Activated CD4-positive, alpha-beta T cell treated with anti-CD3 and anti-CD28 coated beads, Interleukin-2, amount 10 ng/mL, durations not matched to agents 7 days and 5 days (primary cell): ENCODE measurements at places on chromosomes 7 and 10.

- no peak for DNase-seq
These were observed 43.3 kb upstream of the ELN start for GRCh38 chr7:73984481-73985205.

GRCh38 chr10:13328126-13328525, 20.0 kb downstream of the SEPHS1 start:
- DNase-seq: no peak

GRCh38 chr10:101770331-101771215, 5.3 kb downstream of the FGF8 start:
- no peak for DNase-seq

GRCh38 chr10:73762915-73763314, 18.7 kb downstream of the SEC24C start:
- no peak for DNase-seq

- DNase-seq: no peak
These were observed 35.7 kb upstream of the SH2D4B start for GRCh38 chr10:80501913-80502521.

- no peak for DNase-seq
These were observed 11.7 kb downstream of the SRPK2 start for GRCh38 chr7:105376908-105377533.

DNA sequence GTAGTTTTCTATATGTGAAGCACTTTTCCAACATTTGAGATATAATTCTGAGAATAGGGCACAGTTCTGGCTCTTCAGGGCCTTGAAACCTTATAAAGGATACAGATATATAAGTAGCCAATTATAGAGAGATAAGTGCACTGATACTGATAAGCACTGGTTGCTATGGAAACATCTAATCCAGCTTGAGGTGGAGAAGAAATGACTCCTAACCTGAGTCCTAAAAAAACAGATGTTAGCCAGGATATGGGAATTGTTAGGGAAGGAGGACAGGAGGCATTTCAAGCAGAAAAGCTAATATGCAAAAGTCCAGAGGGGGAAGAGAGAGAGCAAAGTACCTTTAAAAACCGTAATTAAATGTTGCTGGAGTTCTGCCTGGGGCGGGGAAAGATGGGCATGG, 30.8 kb downstream of the STRIP2 start:
- DNase-seq: no peak

GRCh38 chr7:36286226-36286625, 103.4 kb upstream of the ANLN start:
- peak; percentile 87 for DNase-seq

DNA sequence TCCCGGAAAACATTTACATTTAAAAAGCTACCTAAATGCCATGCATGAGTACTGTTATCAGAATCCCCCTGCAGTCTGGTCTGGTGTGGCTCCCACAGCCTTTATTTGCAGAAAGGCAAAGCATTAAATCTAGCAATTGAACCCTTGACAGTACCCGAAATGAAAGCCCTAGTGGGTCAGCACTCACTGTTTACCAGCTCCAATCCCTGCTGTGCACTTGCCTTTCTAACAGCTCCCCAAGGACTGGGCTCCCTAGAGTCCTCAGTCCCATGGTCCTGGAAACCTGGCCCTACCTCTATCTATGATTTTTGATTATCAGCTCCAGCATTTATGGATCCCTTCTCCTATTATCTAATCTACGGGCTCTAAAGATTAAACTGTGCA, 1.9 kb upstream of the MACC1 start:
- no peak for DNase-seq
